ELF-1 (cell line): ENCODE measurements at places on chromosomes 2 and 18.

DNA sequence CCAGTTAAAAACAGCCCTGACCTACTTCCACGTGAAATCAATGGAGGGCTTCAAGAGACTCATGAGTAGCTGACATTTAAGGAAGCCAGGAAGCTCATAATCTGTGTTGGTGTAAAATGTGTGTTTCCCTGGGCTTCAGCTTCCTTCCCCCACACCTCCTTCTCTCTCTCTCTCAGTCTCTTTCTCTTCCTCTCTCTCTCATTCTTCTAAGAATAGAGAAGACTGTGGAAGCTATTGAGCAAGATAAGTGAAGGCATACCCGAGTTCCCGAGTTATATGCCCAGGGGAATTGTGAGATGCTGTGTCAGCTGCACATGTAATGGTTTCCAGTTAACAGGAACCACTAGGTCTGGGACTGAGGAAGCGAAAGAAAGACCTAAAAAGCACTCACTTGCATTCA is 199.4 kb downstream of the NYAP2 start:
- DNase-seq = no peak

DNA sequence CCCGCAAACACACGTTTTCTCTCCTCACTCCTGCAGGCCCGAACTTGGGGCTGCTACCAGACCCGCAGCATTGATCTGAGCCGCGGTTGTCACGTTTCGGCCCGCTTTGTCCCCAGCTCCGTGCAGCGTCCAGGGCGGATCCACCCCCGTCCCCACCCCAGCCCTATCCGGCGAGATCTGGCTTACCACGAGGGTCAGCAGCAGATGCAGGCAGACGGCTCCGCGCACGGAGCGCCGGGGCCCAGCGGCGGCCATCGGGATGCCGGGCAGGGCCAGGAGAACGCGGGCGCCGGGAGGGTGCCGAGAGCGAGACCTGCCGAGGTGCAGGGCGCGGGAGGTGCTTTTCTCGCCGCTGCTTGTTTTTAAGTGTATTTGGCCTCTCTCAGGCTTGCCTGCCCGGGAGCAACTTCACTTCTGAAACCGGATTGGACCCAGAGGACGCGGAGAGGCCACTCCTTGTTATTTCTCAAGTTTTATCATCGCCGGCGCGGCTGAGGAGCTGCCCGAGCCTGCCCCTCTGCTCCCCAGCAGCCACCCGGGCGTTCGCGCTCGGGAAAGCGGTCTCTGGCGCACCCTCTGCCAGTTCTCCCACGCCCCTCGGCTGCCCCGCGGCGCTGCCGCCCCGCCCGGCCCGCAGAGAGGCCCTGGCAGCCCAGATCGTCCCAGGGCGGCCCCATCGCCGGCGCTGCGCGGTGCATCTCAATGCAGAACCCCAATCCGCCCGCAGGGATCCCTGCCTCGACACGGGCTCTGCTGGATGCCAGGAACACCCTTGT is at the start of gene DSC3:
DSC3 (minus strand) TSS at position 337 of the 776 bp plus-strand sequence; CDS start at position 255, 82 bp downstream.
- DNase-seq = peak; percentile 81

GRCh38 chr2:24994146-24994724 is 22.5 kb upstream of the DNAJC27 start:
- DNase-seq = no peak

DNA sequence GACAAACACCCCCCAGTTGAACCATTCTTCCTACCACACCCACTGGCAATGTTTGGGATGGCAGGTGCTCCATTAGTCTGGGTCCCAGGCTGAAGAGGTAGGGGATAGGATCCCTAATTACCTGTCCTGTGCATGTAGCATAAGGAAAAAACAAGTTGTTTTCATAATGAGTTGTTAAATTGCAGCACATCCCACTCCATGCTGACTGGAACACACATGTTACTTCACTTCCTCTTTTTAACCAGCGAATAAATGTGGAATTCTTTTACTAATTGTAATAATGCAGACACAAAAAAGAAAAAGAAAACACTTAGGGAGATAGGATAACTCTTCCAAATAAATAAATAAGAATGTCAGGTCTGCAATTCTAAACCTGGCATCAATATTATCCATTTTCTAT is 11.8 kb upstream of the CBLN2 start:
- DNase-seq = no peak

GRCh38 chr2:72142570-72143440 is 4.9 kb downstream of the CYP26B1 start:
- DNase-seq = peak; percentile 59

DNA sequence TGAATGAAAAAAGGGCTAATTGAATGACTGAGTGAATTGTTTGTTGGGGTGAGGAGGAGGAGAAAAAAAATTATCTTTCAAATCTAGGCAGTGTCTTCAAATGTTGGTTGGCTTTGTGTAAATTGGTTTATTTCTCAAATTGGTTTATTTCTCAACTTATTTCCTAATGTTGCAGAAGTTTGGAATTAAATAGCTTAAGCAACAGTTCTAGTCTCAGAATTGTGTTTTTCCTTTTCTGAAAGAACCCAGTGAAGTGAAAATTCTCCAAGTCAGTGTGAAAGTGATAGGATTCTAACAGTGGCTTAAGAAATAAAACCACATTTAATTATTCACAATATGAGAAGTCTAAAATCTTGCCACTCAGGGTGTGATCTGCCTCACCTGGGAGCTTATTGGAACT is 54.6 kb upstream of the LYPD6B start:
- DNase-seq = no peak

DNA sequence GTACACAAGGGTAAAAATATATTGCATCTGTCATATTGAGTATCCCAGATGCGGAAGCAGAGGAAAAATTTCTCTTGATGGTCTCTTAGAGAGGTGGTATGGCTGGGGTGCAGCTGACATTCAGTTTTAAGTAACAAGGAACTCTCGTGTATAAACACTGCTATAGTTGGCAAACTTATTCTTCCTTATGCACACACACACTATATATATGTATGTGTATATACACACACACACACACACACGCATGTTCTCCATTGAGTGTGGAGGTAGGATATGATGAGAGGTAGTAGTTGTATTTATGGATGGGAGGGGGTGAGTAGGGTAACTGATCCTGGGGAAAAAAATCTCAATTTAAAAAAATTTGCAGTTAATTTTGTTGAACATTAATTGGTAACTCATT is 10.6 kb downstream of the PHLPP1 start:
- no peak for DNase-seq

DNA sequence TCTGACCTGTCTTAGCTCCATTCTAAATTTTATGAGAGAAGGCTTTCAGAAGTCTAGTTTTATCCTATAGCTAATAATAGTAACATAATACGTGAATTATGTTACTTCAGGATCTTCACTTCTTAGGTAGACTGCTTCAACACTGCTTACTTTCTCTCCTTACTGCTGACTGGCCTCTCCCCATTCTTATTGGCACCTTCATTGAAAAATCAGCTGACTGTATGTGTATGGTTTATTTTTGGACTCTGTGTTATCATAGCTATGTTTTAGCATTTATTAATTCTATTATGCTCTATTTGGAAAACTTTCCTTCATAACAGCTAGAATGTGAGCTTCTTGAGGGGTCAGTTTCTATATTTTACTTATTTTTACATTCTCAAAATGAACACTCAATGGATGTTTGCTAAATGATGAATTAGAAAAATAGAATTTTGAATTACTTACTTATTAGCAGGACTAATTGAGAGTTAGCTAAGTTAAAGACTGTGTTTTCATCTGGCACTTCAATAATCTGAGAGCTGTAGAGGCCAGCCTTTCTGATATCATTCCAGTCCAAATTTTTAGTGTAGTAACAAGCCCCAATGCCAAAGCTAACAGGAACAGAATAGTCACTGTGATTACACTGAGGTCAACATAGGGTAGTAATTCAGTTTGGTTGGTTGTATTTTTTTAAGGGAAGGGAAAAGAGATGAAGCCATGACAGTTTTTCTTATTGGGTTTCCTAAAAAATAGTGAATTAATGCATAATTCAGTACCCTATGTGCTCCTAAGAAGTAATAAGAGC is 92.3 kb downstream of the TTC27 start:
- no peak for DNase-seq

- no peak for DNase-seq
These were observed 4.4 kb downstream of the TEX44 start for GRCh38 chr2:231597014-231597611.

DNA sequence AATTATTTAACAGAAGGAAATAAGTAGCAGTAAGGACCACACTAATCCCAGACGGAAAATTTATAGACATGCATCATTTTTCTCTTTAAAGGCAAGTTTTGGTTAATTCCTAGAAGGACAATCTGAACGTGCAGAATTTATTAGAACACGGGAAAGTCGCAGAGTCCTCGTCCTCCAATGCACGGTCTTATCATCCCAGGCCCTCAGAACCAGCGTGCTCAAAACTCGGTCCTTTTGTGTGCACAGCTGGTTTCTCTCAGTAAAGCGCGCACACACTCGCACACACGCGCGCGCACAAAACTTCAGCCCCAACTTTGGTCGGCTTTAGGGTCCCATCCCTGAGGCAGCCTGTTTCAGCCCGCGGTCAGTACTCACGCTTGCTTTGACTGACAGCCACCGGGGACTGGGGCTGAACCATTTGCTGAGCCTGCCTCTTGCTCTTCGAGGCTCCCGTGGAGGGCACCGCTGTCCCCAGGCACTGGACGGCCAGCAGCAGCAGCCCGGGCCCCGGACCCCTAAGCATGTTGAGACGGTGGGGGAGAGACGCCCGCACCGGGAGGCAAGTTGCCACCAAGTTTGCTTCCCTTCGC is 493 bp downstream of the FN1 start:
- peak; percentile 75 for DNase-seq

GRCh38 chr2:65576861-65577601 is 144.6 kb upstream of the SPRED2 start:
- peak; percentile 44 for DNase-seq

GRCh38 chr2:75464348-75464946 is 96.3 kb downstream of the EVA1A start:
- no peak for DNase-seq
